GM13976 (cell line): ENCODE measurements at places on chromosomes 5 and 9.

DNA sequence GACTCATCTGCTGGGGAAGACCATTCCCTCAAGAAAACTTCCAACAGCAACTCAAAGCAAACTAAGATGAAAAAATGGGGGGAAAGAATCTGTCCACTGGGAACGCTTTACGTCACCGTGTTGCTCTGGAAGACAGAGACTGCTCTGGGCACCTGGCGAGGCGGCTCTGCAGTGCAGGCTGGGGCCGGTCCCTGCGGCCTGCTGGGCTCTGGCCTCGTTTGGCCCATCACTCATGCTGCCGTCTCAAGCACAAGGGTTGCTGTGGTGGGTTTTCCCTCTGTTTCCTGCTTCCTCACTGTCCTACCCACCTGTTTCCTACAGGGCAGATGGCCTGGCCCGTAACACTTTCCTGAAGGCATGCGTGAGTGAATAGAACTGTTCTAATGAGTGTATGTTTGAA is 92.9 kb upstream of the OTULINL start:
- DNase-seq: peak; percentile 19

GRCh38 chr5:137142346-137142745 is 356.8 kb downstream of the SPOCK1 start:
- no peak for DNase-seq

DNA sequence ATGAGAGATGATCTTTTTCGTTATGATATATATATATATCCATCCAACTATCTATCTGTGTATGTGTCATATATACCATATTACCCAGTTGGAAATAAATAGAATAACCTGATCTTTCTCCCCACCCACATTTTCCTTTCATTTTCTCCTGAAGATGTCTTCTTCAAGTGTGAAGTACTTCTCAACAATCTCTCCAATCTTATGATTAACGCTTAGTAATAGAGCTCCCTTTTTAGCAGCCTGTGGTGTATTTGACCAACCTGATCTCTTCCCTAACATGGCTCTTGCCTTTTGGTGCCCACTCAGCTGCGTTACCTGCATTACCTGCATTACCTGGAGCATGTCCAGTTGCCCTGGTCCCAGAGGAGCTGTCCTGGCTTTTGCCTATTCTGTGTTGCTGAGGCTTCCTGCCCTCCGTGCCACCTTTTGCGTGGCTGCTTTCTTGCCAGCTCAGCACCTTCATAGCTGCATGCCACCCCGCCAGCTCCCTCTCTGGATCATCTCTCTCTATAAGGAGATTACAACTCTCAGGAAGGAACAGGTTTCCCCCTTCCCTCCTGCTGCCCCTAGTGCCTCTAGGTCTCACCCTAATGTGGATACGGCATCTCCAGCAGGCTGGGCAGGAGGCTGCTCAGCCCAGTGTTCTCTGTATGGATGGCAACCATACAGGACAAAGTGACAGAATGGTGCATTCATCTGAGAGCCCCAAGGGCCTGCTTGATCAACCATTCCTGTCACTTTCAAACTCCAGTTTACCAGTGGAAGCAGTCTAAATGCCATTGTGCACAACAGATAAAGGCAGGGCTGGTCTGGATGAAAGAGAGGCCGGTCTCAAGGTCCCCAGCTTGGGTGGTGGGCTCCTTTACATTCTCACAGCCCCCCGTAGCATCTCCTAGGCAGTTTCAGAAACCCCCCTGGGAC is 126.7 kb downstream of the GADD45G start:
- no peak for DNase-seq

DNA sequence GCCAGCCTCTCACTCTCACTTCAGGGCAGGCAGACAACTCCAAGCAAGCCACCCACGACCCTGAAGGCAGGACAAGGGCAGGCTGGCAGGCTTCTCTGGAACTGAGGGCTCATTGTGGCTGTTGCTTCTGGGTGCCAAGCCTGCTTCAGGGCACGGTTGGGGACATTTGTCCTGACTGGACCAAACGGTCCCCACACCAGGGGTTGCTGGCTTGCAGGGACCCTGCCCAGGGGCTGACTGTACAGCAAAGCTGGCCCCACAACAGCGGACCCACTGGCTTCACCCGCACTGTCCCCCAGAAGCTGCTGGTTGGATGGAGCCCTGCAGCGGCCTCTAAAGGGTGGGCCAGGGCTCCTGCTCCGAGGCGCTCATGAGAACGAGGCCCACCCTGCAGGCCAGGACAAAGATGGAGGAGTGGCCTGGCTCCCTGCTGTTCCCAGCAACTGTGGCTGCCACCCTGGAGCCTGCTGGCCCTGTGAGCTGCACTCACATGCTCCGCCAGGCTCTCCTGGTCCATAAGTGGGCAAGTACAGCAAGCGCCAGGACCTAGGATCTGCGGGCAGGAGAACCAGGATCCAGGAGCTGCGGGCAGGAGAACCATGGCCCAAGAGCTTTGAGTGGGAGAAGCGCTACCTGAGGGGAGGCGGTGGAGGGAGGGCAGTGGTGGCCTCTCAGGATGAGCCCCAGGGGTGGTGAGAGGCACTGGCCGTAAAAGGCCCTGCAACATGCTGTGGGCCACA is 34.4 kb upstream of the NSMF start:
- DNase-seq: no peak

GRCh38 chr5:127031147-127031862 is 947 bp upstream of the MARCHF3 start:
- DNase-seq: peak; percentile 56

- no peak for DNase-seq
Measured at GRCh38 chr9:31776471-31776870, 608.0 kb upstream of the ACO1 start.

- DNase-seq: peak; percentile 72
Measured at GRCh38 chr9:113274474-113275156, 757 bp downstream of the CDC26 start.

DNA sequence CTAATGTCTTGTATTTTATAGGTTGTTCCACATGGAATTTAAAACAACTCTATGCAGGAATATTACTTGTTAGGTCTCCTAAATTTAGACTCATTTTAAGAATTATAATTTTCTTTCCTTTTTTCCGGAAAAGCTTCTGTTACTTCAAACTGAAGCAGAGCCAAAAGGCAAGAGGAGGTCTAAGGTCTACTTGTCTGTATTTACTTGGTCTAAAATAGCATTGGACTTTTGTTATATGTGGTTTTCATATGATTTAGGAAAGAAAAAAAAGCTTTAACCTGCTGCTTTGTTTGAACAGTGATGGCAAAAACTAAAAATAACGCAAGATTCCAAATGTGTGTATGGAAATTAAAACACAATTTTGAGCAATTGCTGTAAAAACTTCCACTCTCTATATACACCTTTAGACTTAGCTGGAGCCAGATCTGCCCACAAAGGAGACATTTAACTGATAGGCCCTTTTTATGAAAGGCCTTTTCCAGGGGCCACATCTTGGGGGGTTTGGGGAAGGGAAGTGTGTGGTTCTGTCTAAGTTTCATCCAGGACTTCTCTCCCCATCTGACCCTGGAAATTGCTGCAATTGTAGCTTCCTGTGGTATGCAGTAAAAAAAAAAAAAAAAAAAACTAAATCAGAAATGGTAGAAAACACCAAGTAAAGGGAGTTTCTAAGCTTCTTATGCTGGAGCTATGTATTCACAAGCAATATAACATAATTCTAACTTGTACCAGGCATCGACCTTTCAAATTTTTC is 307.7 kb upstream of the MEF2C start:
- DNase-seq: no peak

- no peak for DNase-seq
Measured at GRCh38 chr5:19930451-19930850, 57.5 kb downstream of the CDH18 start.

DNA sequence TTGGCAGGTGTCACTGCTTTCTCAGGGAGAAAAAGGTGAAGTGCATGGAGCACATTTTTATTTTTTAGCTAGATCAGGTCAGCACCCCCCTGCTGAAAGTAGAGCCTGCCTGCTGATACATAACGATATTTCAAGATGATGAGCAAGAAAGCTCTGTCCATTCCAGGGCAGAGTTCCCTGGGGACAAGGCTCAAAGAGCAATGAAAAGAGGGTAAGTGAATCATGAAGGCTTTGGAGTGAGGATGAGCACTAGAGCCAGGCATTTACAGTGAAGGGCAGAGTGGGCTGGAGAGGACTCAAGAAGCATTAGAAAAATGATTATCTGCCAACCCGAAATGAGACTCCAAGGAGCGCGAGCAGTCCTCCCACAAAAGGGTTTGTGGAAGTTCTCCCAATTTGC is 345.7 kb downstream of the TLE4 start:
- DNase-seq: no peak

- DNase-seq: no peak
Measured at GRCh38 chr9:35980289-35981011, 22.5 kb upstream of the OR2S2 start.

- DNase-seq: no peak
Measured at GRCh38 chr5:14445576-14446290, 135.9 kb upstream of the OTULINL start.

GRCh38 chr5:180128671-180129261 is 57.2 kb upstream of the RNF130 start:
- DNase-seq: peak; percentile 16

GRCh38 chr5:58040846-58041245 is 419.0 kb downstream of the PLK2 start:
- no peak for DNase-seq

DNA sequence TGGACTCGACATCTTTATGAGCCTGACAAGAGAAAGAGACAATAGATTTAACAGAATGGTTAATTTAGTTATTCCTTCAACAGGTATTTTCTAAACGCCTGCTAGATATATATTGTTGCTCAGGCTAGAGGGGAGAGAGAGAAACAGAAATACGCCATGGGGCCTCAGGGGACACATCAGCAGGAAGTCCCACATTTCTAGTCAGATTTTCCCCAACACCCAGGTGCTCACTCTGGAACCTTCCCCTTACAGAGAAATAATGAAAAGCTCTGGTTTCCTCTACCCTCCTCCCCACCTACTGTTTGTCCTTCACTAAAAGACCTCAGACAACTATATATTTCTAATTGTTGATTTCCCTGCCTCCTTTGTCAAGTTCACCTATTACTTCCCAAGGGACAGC is 130.3 kb upstream of the TBC1D2 start:
- DNase-seq: no peak
